ENCODE measurements at places on chromosomes 16 and 17. TPM values are rescaled to one million over a fixed set of nuclear protein-coding genes. Genes with fewer than 3 reads are reported as not detected.

CCL14 gene
- total RNA-seq = 6.7 TPM

LDHD gene
- 89.3 TPM for total RNA-seq

RASD1 gene
- total RNA-seq = 4.4 TPM

ANKFY1 gene
- 21.4 TPM for total RNA-seq

ARHGAP23 gene
- total RNA-seq = 96.8 TPM

MT1E gene
- total RNA-seq = 36.1 TPM

GPR142 gene
- 0.16 TPM for total RNA-seq

SPECC1 gene
- total RNA-seq = 10.1 TPM

Data from cardiac septum (tissue), 1 donor.